GM23248 (cell line): ENCODE measurements at places on chromosomes 12 and 14. TPM values are rescaled to one million over a fixed set of nuclear protein-coding genes. Genes with fewer than 3 reads are reported as not detected.
A peak's percentile ranks its signal among the peaks of the same experiment; 100 is the strongest.

DNA sequence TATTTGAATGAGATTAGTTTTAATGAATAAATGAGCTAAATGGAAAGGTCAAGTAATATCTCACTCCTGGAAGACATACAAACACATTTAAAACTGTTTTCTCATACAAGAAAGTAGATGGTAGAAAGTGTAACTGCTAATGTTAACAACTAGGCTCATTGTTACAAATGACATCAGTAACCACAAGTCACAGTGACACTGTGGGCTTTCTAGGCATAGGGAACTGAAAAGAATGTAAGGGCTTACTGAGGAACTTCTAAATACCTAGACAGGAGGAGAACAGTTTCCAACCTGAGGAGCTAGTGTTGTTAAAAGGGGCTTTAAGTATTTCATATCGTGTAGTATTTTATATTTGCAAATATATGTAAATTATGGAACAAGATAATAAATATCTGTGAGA is 17.5 kb upstream of the ERGIC2 start:
- H3K4me1 ChIP-seq = no peaks in the 10 kb centered on the region
- H3K27ac ChIP-seq = no peak overlapping the region
- no peak for DNase-seq
- H3K4me3 ChIP-seq = no peak overlapping the region

DNA sequence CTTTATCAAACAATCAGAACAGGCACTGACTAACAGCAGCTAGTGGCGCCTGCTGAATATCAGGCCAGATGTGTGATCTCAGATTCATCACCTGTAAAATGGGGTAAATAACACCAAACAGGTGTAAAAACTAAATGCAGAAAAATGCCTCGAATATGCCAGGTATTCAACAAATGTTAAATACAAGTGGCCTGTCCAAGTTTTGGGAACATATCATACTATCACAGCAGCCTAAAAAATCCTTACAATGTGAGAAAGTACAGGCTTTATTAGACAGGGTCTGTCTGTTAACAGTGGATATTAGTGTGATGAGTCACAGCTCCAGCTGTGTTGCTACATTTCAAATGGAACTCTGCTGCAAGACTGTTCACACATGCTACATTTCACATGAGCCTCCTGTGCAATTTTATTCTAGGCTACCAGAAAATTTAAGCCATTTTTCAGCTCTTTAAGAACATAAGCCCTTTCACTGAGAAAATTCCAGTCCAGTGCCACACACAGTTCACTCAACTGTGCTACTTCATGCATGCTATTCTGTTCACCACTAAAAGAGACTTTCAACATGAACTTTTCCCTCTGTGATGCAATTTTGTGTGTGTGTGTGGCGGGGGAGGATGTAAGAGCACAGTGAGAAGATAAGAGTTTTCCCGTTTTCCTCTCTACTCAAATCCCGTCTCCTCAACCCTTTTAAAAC is 56.7 kb downstream of the MSRB3 start:
- DNase-seq = peak; percentile 85
- H3K27ac ChIP-seq = peak overlapping the region; percentile 9; the same call in 1 of the 2 replicates
- H3K27me3 ChIP-seq = no peaks in the 10 kb centered on the region
- H3K4me1 ChIP-seq = peaks cover 20% of the 10 kb centered on the region
- H3K36me3 ChIP-seq = peaks cover 34% of the 10 kb centered on the region
- H3K4me3 ChIP-seq = no peak overlapping the region

DNA sequence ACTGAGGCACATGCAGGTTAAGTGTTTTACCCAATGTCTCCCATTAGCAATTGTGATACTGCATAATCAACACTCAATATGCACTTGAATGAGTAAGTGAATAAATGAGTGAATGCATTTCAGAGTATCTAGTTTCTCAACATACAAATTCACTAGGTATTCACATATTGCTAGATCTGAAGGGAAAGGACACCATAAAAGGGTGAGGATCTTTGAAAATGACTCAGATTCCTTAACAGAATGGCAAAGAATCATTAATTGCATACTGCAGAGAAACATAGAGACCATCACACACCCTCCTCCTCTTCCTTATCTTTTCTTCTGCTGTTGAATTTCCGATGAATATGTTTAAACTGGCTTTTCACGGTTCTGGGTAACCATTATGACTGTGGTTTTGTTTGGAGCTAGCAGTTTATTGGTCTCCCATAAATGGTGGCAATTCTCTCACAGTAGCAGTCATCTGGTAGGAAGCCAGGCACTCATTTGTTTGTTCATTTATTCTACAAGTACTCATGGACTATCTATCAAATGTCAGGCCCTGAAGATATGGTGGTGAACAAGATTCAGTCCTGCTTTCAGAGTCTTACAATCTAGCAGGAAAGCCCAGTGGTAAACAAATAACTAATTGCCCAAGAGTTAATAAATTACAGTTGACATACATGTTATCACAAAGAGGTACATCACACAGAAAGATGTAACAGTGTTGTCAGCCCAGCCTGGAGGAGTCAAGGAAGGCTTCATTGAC is 70.2 kb downstream of the LLPH start:
- H3K36me3 ChIP-seq = no peaks in the 10 kb centered on the region
- DNase-seq = no peak
- H3K4me1 ChIP-seq = peaks cover 27% of the 10 kb centered on the region
- no peaks in the 10 kb centered on the region for H3K27me3 ChIP-seq

DNA sequence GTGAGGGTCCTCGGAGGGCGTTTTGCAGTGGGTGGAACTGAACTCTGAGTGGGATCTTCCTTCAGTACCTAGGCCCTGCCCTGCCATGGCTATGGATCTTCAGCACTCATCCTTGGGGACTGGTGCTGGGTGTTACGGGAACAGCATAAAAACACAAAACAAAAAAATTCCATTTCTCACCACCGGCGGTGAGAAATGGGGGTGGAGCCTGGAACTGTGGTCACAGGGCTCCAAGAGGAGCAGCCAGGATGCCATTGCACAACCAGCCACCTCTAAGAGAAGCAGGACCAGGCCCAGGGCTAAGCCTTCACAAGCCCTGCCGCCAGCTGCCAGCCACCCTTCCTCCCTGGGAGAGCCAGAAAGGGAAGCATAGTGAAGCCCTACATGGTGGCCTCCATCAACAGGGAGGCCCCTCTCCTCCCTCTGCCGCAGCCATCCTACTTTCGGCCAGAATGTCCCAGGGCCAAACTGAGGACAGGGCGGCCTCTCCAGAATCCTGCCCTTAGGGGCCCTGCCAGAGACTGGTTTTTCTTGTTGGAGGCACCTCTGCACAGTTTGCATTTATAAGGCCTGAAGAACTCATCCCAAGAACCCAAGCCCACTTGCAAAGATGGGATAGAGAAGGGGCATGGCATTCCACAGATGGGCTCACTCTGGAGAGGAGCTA is 76.5 kb downstream of the VCPKMT start:
- H3K36me3 ChIP-seq = no peaks in the 10 kb centered on the region
- H3K27me3 ChIP-seq = no peaks in the 10 kb centered on the region
- peaks cover 42% of the 10 kb centered on the region for H3K4me1 ChIP-seq
- peak; percentile 65 for DNase-seq
- peak overlapping the region; percentile 97 for H3K27ac ChIP-seq

DNA sequence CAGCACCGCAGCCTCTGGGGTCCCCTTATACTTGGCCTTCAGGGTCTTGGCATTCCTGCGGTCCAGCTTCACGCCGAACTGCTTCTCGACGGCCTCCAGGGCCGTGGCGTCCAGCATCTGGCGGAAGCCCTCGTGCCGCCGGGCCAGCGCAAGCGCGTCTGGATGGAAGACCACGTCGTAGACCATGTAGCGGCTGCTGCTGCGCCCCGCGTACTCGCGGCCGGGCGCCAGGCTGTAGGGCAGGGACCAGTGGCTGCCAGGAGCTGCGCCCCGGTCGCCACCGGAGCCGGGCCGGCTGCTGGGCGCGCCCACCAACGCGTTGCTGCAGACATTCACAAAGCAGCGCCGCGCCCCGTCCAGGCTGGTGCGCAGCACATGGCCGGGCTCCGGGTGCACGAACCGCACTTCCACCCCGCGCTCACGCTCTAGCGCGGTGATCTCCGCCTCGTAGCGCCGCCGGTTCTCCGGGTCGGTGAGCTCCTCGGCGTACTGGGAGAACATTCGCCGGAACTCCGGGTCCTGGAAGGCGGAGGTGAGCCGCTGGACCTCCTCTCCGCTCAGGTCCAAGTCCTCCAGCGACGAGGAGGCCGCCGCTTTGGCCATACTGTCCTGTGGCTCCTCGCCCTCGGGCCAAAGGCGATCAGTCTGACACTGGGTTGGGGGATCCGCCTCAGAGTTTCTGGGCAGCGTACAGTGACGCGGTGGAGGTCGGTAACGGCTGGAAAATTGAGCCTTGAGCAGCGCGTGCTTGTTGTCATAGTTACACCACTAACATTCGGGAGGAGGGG is at the start of gene DNAAF2:
Gene DNAAF2, minus strand, starts transcription at position 698 of the 788 bp plus-strand sequence. Its CDS starts 95 bp downstream, at position 603.
- peak within 1 kb of the TSS; percentile 83 for H3K4me3 ChIP-seq
- H3K27ac ChIP-seq = peak within 1 kb of the TSS; percentile 90
- peaks cover 4% of the 10 kb centered on the region; the same call in 1 of the 2 replicates for H3K36me3 ChIP-seq
- peaks cover 21% of the 10 kb centered on the region for H3K4me1 ChIP-seq
- no peaks in the 10 kb centered on the region for H3K27me3 ChIP-seq

DNA sequence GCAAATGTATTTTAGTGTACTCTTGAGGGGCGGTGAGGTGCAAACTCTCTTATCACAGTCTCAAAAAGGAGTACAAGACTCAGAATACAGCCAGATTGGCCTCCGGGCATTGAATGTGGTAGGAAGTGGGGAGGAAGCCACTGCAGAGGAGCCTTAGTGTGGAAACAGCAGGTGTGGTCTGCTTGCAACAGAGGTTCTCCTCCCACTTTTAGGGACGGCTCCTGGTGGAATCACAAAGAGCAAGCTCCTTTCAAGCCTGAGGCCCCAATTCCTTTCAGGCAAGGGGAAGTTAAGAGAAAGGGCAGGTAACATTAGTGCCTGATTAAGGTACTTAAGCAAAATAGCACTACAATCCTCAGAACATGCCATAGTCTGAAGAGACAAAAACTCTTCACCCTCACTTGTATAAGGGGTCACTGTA is 23.7 kb upstream of the SLC2A3 start:
- peak; percentile 25 for DNase-seq
- no peaks in the 10 kb centered on the region for H3K36me3 ChIP-seq
- peak overlapping the region; percentile 79 for H3K4me3 ChIP-seq
- H3K27ac ChIP-seq = peak overlapping the region; percentile 74; the same call in 1 of the 2 replicates

GRCh38 chr12:90323217-90323616 is 614.6 kb upstream of the ATP2B1 start:
- H3K27ac ChIP-seq = no peak overlapping the region
- no peak for DNase-seq
- H3K36me3 ChIP-seq = no peaks in the 10 kb centered on the region
- H3K27me3 ChIP-seq = no peaks in the 10 kb centered on the region

Gene OR4E2
- total RNA-seq = not detected in 2 replicates

Gene AICDA
- not detected in 2 replicates for total RNA-seq

Gene GPRC5D
- total RNA-seq = not detected in 2 replicates

Gene CNIH1
- 208 and 315 TPM in 2 replicates for total RNA-seq

Gene DAO
- total RNA-seq = not detected in 2 replicates
